Glutamatergic neuron (in vitro differentiated cells): ENCODE measurements at places on chromosomes 6 and 20.

- DNase-seq: no peak
Observed at GRCh38 chr6:53721766-53722165, 56.2 kb upstream of the KLHL31 start.

- no peak for DNase-seq
Observed at GRCh38 chr6:123715006-123715863, 78.5 kb upstream of the TRDN start.

- DNase-seq: no peak
Observed at GRCh38 chr20:44965651-44966029, 672 bp upstream of the STK4 start.

- DNase-seq: no peak
Observed at GRCh38 chr20:41287327-41287726, 30.2 kb downstream of the ZHX3 start.

DNA sequence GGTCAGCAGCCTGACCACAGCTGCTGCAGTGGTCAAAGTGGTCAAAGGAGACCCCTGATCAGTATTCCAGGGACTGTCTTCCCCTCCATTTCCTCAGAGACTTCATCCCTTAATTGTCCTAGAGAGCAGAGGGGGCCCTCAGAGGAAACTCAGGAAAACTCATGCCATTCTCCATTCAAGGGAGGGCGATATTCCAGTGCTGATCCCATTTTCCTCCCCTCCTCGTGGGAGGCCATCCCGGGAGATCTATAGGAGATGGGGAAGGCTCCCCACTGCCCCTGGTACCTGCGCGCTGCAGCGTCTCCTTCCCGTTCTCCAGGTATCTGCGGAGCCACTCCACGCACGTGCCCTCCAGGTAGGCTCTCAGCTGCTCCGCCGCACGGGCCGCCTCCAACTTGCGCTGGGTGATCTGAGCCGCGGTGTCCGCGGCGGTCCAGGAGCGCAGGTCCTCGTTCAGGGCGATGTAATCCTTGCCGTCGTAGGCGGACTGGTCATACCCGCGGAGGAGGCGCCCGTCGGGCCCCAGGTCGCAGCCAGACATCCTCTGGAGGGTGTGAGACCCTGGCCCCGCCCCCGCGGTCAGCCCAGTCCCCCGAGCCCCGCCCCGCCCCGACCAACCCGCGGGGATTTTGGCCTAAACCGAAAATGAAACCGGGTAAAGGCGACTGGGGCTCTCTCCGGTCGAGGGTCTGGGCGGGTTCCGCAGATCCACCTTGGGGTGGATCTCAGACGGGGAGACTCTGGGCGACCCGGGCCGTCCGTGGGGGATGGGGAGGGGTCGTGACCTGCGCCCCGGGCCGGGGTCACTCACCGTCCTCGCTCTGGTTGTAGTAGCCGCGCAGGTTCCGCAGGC lies 878 bp downstream of the HLA-C start:
- peak; percentile 26 for DNase-seq

- no peak for DNase-seq
Observed at GRCh38 chr20:32467506-32468312, 109.6 kb downstream of the ASXL1 start.

DNA sequence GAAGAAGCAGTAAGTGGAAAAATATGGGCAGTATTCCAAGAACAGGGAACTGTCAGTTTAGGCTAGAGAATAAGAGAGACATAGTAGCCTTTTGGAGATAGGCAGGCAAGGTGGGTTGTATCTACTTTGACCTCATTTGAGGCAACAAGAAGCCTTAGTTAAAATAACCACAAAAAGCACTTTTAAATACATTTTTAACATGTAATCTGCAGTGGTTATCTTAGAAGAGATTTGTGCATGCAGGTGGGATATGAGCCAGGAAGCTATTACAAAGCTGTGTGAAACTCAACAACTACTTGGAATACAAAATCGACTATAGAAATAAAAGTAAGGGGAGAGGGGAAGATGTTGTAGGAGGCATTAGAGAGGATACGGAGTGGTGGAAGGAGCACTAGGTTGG lies 143.7 kb upstream of the MCHR2 start:
- DNase-seq: no peak

DNA sequence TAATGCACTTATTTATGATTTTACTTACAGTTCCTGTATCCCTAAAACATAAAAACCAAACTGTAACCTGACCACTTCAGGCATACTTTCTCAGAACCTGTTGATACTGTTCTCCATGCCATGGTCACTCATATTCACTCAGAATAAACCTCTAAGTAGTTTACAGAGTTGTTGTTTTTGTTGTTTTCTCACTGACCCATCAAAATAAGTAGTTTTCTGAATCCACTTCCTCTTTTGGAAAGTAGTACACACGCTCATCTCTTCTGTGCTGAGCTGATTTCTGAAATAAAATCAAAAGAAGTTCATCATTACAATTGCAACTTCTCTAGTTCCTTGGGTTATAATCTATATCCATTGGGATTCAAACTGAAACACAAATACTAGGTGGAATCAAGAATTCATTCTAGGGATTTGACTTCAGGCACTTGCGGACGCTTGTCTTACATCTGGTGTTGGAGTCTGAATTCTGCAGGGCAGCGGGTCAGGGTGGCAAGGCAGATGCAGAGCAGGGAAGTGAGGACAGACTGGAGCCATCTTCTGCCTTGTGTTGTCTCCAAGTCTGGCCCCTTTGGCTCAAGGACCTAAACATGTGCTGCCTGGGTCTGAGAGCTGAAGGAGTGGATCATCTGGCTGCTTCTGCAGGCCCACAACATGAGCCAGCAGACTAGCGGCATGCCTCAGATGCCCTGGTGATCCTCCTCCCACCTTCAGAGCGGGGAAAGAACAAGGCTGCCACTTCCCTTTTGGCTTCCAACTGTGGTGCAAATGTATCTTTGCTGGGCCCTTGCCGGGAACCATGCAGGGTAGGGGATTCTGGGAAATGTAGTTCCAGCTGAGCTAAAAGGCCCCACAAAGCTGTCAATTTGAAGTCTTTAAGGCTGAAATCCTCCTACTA lies 167.9 kb upstream of the MYLIP start:
- no peak for DNase-seq

- no peak for DNase-seq
Observed at GRCh38 chr6:126657561-126658175, 317.8 kb downstream of the CENPW start.

DNA sequence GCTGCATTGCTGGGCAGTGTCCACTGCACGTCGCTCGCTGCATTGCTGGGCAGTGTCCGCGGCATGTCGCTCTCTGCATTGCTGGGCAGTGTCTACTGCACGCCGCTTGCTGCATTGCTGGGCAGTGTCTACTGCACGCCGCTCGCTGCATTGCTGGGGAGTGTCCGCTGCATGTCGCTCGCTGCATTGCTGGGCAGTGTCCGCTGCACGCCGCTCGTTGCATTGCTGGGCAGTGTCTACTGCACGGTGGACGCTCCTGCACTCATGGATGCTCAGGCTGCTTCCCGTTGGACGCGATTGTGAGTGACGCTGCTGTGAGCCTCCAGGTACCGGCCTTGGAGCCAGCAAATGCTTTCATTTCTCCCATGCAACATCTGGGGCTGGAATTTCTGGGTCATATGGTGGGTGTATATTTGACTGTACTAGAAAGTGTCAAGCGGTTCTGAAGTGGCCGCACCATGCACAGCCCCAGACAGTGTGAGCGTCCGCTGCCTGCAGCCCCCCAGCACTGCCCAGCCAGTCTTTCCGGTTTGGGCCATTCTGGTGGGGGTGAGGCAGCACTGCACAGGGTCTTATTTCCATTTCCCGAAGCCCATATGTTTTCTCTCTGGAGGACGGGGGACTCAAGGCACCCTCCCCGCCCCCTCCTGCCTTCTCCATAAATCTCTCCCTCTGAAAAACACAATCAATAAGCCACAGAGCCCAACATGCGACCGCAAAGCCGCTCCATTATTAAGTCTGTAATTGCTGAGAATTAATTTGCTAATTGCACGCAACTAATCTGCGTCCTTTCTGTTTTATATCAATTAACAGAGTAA lies 97.4 kb downstream of the YTHDF1 start:
- peak; percentile 15 for DNase-seq

DNA sequence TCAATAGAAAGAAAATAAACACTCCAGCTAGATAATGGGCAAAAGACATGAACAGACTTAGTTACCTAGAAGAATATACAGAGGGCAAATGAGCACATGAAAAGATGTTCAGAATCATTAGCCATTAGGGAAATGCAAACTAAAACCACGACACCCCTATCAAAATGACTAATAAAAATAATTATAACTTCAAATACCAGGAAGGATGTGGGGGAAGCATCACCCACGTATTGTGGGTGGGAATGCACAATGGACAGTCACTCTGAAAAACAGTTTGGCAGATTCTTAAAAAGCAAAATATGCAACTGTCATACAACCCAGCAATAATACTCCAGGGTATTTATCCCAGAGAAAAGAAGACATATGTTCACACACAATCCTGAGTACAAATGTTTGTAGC lies 92.6 kb downstream of the DLL1 start:
- DNase-seq: no peak

DNA sequence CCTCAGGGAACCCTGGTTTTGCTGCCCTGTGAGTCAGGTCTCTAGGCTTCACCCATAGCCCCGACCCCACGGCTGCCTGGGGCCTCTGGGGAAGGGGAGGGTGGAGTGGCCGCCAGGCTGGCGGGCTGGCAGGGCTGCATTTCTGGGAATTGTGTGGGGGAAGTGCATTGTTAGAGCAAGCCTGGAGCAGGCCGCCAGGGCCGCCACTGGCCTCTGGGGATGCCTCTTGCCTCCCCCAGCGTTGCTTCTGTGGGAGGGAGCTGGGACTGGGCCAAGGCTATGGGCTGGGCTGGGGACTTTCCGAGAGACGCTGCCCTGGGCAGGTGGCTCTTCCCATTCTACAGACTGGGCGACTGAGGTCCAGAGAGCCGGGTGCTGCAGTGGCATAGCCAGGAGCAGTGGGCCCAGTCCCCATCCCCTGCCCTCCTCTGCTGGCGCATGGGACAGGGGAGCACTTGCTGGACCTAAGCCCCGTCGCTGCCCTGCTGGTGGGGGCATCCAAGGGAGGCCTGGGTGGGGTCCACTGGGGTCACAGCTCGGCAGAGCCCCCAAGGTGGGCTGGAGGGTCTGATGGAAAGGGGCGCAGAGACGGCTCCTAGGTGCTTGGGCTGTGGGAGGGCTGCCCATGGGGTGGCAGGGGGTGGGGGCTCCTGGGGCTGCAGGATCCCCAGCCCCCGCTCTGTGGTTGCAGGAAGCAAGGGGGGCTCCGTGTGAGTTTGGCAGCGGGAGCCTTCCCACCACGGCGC lies 6.6 kb upstream of the SOX18 start:
- no peak for DNase-seq

- DNase-seq: no peak
Observed at GRCh38 chr20:13243826-13244376, 22.8 kb downstream of the ISM1 start.

GRCh38 chr6:105867277-105867676 lies 218.9 kb upstream of the PRDM1 start:
- DNase-seq: no peak

DNA sequence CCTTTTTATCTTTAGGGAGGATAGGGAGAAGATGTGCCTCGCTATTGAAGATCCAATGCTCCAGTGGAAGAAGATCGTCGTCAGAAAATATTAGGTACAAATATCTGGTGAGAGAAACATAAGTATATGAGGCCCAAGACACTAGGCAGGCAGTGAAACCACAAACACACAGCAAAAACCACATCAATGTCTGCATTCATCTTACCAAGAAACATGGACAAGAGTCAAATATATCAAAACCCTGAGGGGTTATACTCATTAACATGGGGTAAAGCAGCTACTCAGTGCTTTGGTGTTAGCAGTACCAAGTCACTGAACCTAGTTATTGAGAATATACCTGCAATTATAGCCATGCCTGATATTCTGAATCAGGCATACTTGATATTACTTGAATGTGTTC lies 101.4 kb upstream of the FAM184A start:
- DNase-seq: no peak

DNA sequence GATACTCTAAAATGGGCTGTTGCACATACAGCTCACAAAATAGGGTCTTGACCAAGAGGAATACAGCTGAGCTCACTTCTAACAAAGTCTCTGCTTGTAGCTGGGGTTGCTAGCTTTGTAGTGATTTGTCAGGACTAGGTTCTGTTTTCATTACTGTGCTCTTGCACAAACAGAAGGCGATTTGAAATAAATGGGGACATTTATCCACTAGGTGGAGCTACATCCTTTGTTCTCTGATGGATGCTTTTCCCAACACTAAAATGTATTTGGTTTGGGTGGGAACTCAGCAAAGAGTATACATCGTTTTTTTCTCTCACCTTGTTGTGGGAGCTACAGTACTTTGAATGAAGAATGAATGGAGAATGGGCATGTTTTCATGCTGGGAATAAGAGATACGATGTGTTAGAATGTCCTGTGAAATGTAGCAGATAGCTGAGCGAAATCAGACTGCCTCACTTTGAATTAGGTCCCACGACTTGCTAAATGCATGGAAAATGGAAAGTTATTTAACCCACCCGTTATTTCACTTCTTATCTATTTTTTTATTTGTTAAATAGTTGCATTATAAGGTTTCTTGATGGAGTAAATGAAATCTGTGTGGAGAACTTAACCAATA lies 494.7 kb upstream of the MAP3K7 start:
- no peak for DNase-seq

DNA sequence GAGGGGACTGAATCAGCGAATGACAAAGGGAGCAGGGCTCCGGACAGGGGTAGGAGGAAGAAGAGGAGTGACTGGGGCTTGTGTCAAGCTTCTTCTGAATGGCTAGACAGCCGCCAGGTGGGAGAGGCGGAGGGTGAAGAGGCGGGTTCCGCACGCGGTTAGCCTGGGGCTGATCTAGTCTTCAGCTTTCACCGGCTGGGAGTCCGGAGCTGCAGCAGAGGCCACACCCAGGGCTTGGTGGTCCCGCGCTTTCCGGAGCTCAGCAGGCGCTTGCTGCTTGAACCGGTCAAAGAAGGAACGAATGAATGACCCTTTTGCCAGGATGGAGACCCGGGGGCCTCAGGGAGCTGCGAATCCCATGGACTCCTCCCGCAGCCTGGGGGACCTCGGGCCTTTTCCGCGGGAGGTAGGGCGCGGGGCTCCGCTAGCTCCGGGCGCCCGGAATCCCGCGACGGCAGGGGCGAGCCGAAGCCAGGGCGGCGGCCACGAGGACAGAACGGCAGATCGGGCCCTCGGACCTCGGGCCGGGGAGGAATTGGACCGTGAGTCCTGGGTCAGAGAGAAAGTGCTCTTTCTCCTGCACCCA lies at the start of gene C6orf141:
Gene C6orf141, plus strand, starts transcription at position 177 of the 586 bp plus-strand sequence. Its CDS starts 125 bp downstream, at position 302.
- DNase-seq: peak; percentile 56

DNA sequence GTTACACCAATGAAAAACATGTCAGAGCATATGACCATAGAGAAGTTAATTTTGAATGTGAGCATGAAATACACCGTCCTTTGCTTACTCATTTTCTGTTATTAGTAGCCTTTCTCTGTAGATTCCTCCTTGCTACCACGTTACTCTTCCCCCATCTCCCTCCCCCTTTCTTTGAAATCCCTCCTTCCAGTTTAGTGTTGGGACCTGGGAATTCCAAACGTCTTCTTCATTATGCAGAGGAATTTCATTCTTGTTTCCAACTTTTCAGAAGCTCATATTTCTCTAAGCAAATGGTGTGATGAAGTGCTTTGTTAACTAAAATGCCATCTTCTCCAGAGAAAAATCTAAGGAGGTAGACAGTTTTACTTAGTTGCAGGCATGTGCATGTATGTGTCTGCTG lies 122.4 kb downstream of the MCHR2 start:
- DNase-seq: no peak

GRCh38 chr6:41658636-41659035 lies 20.4 kb downstream of the MDFI start:
- no peak for DNase-seq
